ENCODE measurements at places on chromosomes 13 and 19.
A peak's percentile ranks its signal among the peaks of the same experiment; 100 is the strongest.

DNA sequence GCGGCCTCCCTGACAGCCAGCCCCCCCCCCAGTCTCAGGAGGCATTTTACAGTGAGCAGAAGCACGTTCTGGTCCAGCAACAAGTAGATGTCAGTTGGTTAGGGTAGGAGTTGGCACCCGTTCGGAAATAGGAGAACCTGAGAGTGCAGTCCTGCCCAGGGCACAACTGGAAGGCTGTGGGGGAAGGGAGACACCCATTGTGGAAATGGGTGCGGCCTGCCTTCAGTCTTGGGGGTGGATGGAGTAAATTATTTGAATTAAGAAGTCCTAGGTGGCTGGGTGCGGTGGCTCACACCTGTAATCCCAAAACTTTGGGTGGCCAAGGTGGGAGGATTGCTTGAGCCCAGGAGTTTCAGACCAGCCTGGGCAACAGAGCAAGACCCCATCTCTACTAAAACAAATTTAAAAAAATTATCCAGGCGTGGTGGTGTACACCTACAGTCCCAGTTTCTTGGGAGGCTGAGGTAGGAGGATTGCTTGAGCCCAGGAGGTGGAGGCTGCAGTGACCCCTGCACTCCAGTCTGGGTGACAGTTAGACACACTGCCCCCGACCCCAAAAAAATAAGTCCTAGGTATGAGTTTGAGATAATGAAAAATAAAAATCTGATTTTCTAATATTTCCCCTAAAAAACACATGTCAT lies 1.2 kb downstream of the CIRBP start:
- DNase-seq, result no peak

DNA sequence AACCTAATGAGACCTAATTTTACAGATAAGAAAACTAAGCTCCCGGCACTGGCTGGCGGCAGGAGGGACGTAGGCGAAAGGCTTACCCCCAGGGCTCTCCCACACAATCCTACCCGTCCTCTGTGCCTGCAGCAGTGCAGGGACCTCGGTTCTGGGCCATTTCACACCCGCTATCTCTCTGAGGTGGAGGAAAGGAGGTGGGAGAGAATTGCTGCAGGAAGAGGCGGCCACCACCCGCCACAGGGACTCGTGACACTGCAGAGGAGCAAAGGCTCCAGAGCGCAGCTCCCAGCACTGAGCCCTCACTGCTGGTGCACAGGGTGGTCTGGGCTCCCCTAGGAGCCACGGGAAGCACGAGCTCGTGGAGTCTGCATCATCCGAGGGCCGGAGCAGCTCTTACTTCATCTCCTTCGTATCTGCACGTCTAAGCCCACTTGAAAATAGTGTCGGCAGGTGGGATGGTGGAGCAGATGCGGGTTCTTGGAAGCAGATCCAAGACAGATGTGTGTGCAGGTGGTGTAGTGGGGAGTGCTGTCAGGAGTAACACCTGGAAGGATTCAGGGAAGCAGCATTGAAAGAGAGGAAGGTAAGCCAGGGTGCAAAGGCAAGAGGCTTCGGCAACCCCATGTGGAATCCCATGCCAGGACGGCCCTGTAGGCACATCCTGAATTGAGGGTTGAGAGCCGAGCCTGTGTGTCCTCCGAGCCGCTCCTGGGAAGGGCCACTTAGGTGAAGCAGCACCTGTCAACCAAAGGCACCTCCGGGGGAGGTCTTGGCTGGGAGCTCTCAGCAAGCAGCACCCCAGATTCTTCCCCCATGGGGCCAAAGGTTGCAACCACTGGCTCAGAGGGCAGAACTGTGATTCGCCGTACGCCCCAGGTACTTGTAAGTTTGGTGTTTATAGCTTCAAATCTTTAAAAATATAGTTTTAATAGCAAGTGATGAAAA lies 115.8 kb upstream of the SPACA7 start:
- no peak for DNase-seq

GRCh38 chr19:41083516-41083915 lies 4.7 kb upstream of the CYP2A13 start:
- DNase-seq, result no peak

DNA sequence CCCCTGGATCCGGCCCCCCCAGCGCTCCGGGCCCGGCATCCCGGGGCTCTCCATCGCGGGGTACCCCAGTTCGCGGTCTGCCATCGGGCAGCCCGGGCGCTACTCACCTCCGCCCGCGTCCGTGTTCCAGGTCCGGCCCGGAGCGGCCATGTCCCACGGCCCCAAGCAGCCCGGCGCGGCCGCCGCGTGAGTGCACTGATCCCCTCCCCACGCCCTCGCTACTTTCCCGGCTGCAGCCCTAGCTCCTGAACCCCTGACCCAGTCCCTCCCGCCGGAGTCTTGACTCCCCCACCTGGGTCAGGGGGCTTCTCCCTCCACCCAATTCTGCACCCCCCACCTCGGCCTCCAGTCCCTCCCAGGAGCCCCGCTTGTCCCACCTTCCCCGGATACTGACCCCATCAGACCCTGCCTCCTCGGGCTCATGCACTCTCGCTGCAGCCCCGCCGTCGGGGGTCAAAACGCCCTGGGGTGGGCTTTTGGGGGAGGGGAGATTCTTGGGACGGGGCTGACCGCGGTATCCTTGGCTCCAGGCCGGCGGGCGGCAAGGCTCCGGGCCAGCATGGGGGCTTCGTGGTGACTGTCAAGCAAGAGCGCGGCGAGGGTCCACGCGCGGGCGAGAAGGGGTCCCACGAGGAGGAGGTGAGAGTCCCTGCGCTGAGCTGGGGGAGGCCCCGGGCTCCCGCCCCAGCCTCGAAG lies 566 bp downstream of the HMG20B start:
- DNase-seq, result no peak

GRCh38 chr19:33329736-33330135 lies 27.4 kb upstream of the CEBPA start:
- no peak for DNase-seq

GRCh38 chr19:56594783-56595547 lies at the start of gene ZNF71:
Gene ZNF71, plus strand, starts transcription at chr19:56595302. Its CDS starts 6,257 bp downstream, at chr19:56601559.
- peak; percentile 83 for DNase-seq

- DNase-seq, result no peak
Measured at GRCh38 chr19:50427997-50428425, 4.7 kb upstream of the MYBPC2 start.

DNA sequence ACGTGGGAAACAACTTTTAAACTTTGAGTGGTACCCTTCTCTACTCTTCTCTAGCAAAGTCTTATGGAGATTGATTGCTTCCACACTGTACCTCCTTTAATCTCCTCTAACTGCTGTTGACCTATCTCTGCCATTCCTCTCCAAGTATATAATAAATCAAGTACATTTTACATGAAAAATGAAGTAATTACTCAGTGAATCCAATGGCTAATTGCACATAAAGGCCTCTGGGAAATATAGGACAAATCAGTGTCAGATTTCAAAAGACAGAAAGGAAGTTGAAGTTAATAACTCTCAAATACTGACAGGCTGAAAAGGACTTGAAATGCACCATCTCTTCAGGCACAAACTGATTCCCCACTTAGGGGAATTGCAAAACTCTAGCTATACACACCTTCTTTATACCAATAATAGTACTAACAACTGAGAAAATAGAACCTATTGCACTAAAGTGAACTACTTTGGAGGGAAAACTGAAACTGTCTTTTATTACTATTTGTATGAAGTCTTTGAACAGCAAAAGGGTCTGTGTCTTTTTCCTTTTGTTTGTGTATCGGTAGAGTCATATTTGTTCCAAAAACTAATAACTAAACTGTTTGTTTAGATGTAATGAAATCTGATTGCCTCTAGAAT lies 701.1 kb downstream of the PCDH9 start:
- DNase-seq, result no peak

DNA sequence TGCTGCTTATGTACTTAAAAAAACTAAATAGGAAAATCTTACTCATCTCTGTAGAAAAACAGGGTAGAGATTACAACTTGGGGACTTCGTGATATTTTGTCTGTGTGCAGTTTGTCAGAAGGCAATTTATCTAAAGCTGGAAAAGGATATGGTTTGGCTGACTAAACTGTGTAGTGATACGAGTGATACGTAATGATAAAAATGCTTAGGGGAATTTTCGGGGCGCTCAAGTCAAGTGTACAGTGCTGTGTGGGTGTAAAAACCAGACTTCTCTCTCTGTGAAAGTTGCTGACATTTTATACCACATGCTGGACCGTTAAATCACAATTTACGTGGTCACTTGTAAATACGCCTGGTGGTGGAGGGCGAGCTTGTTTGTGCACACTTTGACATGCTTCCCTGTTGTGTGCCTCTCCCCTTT lies 221.7 kb downstream of the KCNRG start:
- DNase-seq, result no peak

GRCh38 chr13:49110122-49110912 lies 109.8 kb upstream of the MLNR start:
- DNase-seq, result peak; percentile 43

DNA sequence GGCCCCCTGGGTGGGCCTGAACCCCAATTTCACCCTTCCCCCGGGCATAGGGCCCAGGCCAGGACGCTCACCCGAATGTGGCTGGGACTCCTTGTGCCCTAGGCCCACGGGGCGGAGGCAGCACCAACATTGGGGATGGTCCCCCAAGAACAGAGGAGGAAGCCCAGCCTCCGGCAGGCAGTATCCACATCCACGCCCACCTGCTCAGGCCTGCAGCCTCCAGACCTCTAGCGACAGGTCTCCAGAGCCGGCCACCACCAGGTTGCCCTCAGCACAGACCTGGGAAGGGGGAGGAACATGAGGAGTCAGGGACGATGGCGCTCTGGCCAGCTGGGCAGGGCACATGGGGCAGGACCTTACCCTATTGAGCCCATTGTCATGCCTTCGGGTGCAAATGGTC lies 1.2 kb downstream of the GNG14 start:
- no peak for DNase-seq

DNA sequence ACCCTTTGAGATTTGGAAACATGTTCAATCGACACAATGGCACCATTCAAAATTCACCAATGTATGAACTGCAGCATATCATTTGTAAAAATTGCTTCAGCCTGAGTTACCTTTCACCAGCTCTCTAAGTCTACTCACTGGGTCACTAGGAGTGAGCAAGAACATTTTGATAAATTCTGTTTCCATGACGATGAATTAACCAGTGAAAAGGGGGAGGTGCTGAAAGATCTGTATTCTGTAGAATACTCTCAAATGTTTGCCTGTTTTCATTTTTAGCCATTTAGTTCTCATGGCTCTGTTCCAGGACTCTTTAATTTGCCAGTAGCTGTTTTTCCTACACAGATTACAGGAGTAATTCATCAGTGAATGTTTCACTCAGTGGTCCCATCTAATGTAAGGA lies 883.4 kb downstream of the DIAPH3 start:
- DNase-seq, result no peak

- DNase-seq, result no peak
Measured at GRCh38 chr13:99542788-99543406, 41.6 kb downstream of the TM9SF2 start.

- DNase-seq, result no peak
Measured at GRCh38 chr13:108270442-108270841, 924 bp downstream of the TNFSF13B start.

GRCh38 chr19:51531349-51532315 lies at the start of gene SIGLEC6:
Gene SIGLEC6, minus strand, starts transcription at chr19:51531670. Its CDS starts 22 bp downstream, at chr19:51531648.
- no peak for DNase-seq

GRCh38 chr19:1351381-1351851 lies 32.3 kb upstream of the NDUFS7 start:
- no peak for DNase-seq

DNA sequence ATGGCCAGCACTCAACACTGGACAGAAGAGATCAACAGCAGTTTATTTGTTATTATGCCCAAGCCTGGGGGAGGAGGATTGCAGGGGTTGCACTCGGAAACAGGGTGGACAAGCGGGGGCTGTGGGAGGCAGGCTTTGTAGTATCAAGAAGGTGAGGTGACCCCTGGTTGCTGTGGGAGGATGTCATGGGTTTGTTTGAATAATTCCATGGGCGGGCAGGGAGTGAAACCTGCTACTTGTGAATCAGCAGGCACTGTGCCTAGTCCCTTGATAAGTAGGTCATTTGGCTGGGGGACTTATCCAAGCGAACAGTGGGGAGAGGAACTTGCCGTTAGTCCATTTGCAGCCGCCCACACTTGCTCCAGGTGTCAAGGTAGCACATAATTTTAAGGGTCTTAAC lies 84.4 kb upstream of the KCTD15 start:
- no peak for DNase-seq

- no peak for DNase-seq
Measured at GRCh38 chr19:48987323-48987722, 5.8 kb downstream of the GYS1 start.

- DNase-seq, result no peak
Measured at GRCh38 chr13:40376867-40377535, 289.4 kb downstream of the FOXO1 start.

DNA sequence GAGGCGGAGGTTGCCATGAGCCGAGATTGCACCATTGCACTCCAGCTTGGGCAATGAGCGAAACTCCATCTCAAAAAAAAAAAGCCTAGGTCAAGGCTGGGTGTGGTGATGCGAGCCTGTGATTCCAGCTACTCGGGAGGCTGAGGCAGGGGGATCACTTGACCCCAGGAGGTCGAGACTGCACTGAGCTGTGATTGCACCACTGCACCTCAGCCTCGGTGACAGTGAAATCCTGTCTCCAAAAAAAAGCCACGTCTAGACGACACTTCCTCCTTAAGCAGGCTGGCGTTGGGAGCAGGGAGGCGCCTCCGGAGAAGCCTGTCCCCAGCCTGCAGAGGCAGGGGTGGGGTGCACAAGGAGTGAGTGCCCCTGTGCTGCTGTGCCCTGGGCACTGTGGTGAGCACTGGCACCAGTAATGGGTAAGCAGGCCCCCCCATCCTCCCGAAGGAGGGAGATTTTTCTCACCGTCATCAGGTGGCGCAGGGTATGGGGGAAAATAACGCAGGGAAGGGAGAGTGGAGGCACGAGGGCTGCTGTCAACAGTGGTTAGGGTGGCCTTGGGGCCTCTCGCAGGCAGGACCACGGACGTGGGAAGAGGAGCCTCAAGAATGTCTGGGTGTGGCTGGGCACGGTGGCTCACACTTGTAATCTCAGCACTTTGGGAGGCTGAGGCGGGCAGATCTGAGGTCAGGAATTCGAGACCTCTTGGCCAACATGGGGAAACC lies 706 bp downstream of the P2RY11 start:
- DNase-seq, result no peak

DNA sequence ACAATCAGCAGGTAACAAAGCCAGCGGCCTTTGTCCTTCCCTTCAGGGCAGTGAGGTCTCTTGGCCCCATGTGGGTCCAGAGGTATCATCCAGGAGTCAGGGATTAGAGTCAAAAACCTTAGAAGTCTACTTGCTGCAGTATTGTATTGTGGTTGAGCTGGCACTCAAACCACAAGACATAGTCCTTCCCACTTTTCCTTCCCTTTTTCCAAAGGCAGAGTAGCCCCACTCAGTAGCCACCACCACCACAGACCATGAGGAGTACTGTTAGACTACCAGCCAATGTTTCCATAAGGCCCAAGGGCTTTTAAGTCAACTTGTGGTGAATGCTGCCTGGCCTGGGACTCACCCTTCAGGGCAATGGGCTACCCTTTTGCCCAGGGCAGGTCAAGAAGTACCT lies 27.1 kb upstream of the CCNA1 start:
- DNase-seq, result no peak

GRCh38 chr13:76210262-76210661 lies 574.1 kb downstream of the LMO7 start:
- no peak for DNase-seq

GRCh38 chr19:42926781-42927180 lies 9.1 kb upstream of the PSG6 start:
- DNase-seq, result no peak
